Erythroblast (primary cell): ENCODE measurements at places on chromosomes 12 and 14.

DNA sequence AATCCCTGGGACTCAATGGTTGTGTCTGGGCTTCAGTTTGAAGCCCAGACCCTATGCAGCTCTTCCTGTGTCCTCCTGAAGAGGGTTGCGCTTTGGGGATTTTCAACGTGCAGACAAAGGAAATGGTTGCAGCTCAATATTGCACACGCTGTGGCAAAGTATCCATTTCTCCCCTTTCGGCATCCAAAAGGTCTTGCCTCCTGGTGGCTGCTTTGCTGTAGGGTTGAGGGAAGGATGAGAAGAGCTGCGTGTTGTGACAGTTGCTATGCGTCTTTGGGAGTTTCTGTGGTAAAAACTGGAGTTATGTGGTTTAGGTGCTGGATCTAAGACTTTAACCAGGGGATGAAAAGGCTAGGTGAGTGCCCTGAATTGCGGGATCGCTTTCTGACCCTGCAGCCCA is 71.0 kb downstream of the ZNF664 start:
- no peak for DNase-seq

GRCh38 chr14:47606566-47606965 is 68.8 kb downstream of the MDGA2 start:
- no peak for DNase-seq

DNA sequence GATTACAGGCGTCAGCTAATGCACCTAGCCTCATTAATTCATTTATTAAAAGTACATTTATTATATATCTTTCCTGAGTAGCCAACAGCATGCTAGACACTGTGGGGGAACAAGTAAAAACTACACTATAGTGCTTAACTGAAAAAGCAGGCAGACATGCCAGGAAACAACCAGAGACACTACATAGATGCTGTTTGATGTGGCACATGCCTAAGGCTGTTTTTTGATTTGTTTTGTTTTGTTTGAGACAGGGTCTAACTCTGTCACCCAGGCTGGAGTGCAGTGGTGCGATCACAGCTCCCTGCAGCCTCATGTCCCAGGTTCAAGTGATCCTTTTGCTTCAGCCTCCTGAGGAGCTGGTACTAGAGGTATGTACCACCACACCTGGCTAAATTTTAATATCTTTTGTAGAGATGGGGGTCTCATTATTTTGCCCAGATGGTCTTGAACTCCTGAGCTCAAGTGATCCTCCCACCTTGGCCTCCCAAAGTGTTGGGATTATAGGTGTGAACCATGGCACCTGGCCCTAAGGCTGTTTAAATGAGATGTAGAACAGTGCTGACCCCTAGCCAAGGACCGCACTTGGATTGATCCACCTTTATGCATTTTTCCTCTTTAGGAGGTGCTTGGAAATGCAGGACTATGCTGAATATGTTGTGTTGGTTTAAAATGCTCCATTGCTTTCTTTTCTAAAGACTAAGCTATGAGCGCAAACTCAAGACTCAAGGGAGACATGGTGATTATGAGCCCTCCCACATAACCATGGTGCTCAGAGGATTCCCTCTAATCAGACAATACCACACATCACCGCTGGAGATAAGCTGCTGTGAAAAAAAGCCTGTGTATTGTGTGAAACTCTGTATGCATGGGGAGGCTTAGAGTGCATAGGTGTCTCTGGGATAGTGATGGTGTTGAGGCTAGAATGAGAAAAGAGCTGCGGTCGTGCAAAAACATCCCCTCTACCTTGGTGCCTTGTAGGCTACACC is 10.5 kb upstream of the C14orf93 start:
- peak; percentile 63 for DNase-seq

DNA sequence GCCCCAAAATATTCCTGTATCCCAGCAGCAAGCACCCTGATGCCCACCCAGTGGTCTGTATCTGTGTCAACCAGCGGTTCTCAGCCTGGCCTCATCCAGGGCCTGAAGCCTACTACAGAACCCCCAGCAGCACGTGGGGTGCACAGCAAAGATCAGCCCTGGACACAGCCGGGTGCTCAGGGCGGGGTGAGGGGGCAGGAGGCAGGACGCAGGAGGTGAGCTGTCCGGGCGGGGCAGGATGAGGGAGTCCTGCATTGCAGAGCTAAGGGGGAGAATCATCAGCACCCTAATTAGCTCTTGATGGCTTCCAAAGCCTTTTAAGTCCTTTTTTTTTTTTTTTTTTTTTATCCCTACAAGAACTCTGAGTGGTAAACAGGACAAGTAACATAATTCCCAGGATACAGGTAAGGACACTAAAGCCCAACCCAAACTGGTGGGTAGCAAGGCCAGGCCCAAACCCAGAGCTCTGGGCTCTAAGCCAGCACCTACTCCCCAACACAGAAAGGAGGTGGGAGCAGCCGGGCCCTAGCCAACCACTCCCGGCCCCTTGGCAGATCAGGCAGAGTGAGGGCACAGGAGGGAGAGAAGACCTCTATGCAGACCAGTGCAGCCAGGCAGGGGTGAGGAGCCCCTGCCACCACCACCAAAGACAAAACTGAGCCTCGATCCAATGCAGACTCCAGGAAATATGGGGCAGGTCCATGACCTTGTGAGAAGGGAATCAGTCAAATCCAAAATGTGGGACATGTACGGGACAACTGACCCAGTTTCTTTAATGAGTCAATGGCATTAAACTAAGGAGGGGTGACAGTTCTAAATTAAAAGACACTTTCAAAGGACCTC is 32.3 kb upstream of the EIF5 start:
- DNase-seq: no peak

- DNase-seq: no peak
Observed at GRCh38 chr12:123064885-123065619, 84.6 kb downstream of the ARL6IP4 start.

- DNase-seq: no peak
Observed at GRCh38 chr14:32427726-32428528, 98.8 kb downstream of the AKAP6 start.

- no peak for DNase-seq
Observed at GRCh38 chr12:105294886-105295479, 35.5 kb upstream of the C12orf75 start.

- DNase-seq: no peak
Observed at GRCh38 chr12:82923935-82924334, 237.2 kb downstream of the TMTC2 start.

DNA sequence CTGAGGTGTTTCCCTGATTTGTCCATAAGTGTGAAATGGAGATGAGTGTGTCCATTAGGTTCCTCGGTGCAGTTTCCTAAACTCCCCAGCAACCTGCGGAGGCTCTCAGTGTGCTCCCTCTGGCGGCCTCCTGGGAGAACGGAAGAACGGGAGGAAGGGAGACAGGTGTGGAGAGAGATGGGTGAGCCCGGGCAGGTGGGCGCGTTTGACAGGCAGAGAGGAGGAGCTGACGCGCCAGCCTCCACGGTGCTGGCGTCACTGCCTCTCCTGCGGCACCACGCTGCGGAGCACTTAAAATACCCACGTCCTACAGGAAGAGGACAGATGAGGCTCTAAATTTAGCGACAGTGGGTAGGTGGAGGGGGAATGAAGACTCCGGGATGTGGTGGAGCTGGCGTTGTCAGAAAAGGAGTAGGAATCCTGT is 26.8 kb upstream of the PEX5 start:
- peak; percentile 13 for DNase-seq

DNA sequence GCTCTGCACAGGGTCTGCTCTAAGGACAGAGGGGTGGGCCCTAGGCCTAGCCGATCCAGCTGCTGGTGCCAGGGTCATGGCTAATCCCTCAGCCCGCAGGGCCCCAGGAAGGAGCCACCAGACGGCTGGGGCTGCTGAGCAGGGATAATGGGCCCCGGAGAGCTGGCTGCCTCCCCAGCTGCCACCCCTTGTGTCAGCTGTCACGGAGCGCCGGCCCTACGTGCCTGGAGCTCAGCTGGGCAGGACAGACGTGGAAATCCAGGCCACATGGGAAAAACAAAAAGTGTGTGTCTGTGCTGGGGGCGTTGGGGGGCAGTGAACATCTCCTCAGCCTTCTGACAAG is 36.2 kb downstream of the CHGA start:
- DNase-seq: no peak

GRCh38 chr14:23894362-23895052 is 59.1 kb upstream of the DHRS4 start:
- no peak for DNase-seq

DNA sequence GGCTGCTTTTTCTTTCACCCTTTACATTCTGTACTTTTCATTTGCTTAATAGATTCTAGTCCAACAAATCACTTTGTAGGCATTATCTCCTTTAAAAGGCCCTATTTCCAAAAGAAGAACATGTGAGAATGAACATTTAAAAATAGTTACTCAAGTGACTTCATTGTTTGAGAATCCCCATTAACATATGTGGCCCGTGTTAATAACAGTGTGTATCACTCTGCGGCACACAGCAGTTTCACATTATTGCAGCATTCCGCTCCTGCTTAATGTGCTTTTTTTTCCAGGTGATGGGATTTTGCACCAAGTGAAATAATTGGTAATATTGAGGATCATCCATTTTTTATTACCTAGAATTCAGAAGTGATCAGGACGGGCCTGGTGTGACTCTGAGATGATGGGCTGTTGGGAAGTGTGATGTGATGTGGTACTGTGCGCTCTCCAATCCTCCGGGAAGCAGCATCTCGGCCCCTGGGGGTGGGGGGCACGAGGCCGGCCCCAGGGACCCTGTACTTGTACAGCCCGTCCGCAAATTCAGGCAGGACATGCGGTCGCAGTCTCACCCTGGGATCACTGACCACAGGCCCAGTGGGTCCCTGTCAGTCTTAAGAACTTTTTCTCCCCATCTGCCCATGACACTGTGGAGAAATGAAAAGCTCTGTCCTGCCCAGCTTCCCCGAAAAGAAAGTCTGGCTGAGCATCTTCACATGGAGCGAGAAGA is 32.9 kb downstream of the SLC15A4 start:
- DNase-seq: no peak

- no peak for DNase-seq
Observed at GRCh38 chr14:75438486-75439080, 10.8 kb downstream of the JDP2 start.

GRCh38 chr12:6494258-6494743 is 399 bp downstream of the NCAPD2 start:
- DNase-seq: peak; percentile 72

GRCh38 chr14:68148276-68148675 is 328.7 kb downstream of the RAD51B start:
- no peak for DNase-seq

DNA sequence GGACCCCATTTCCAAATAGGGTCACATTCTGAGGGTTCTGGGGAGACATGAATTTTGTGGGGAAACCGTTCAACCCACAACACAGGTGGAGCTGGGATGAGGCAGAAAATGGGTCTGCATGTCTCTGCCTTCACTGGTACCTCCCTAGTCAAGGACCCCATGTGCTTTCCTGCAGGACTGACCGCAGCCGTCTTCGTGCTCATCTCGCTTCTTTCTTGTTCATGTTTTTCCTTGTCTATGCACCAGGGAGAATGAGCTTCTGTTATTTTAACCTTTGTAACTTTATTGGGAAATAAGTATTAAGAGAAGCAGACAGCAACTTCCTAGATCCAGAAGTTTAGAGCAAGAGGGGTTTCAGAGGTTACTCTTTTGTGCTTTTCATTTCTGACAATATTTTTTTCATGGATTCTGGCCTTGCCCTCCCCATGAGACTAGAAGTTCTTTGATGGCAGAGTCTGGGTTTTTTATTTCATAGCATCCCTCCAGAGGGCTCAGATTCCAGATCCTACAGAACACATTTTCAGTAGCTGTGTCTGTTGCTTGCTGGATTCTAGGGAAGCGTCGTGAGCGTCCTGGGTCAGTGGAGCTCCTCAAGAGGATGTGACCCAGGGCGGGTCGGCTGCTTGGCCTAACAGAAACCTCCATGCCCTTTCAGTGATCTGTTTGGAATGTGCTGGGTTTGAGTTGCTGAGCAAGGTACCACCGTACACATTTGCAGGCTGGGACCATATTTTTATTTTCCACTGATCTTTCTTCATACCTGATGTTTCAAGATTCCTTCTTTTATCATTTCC is 104.2 kb downstream of the ADGRD1 start:
- DNase-seq: no peak
